CD8-positive, alpha-beta T cell (primary cell): ENCODE measurements at places on chromosomes 12 and 14.

DNA sequence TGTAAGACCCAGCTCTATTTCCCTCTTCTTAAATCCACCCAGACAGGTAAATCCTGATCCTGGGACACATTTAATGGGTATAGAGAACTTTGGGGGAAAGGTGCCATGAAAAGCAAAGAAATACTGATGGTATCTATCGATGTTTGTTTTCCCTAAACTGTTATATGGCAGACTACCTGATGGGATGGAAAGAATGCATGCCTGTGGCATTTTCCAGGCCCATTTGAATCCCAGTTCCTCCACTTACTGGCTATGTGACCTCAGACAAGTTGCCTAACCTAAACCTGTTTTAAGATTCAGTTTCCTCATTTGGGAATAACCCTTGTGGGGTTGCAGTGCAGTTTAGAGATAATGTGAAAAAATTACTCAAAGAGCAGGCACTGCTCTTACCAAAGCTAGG, 404.5 kb downstream of the FUT8 start:
- DNase-seq = no peak

- DNase-seq = no peak
Observed at GRCh38 chr12:273382-273781, 10.7 kb upstream of the SLC6A13 start.

DNA sequence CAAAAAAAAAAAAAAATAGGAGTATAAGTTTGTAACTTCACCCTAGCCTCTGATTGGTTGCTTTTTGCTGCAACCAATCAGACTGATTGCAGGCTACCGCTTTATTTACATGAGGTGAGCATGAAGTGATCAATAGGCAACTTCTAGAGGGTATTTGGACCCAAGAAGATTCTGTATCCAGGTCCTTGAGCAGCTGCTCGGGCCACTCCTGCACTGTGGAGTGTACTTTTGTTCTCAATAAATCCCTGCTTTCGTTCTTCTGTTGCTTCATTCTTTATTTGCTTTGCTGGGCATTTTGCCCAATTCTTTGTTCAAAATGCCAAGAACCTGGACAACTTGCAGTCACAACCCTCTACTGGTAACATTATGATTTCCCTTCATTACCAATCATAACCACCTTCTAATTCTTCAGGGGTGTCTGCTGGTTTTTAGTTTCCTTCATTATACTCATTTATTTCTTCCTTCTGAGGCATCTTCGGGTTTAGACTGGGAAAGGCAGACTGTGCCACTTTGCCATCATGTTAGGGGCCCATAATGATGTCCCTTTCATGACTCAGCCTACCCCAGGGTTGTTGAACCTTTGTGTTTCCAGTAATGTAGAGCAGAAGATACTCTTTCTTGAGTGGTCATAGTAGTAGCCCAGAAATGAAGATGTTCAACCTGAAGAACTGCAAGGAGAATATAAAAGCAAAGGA, 43.4 kb upstream of the LIMA1 start:
- no peak for DNase-seq

DNA sequence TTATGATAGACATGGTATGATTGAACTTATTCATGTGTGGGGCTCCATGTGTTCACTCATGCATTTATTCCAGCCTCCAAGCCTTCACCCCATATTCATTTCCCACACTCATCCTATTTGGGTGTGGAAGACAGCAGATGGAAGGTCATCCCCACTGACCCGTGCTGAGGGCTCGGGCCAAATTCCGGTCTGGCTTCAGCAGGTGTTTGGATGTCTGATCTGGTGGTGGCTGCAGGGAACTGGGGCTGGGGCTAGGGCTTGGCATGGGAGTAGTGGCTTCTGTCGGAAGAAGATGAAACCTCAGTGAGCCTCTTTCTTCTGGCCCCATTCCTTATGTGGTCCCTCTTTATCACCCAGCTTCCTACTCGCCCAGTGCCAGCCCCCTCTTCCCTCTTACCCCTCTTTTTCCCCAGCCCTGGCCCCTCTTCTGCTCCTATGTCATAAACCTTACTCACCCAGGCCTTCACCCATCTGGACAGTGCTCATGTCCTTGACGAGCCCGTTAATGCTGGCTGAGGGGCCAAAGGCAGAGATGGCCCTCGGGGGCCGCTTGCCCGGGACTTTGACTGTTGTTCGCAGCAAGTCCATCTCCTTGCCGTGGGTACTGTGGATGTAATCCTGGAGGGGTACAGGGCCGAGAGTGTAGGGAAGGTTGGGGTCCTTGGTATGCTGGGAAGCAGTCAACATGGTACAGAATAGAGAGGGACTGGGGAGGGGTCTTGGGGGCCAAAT, 8.0 kb downstream of the AGAP2 start:
- no peak for DNase-seq

GRCh38 chr12:90060031-90060430, 351.4 kb upstream of the ATP2B1 start:
- no peak for DNase-seq

- DNase-seq = no peak
Observed at GRCh38 chr12:45200491-45201043, 15.3 kb upstream of the ANO6 start.

DNA sequence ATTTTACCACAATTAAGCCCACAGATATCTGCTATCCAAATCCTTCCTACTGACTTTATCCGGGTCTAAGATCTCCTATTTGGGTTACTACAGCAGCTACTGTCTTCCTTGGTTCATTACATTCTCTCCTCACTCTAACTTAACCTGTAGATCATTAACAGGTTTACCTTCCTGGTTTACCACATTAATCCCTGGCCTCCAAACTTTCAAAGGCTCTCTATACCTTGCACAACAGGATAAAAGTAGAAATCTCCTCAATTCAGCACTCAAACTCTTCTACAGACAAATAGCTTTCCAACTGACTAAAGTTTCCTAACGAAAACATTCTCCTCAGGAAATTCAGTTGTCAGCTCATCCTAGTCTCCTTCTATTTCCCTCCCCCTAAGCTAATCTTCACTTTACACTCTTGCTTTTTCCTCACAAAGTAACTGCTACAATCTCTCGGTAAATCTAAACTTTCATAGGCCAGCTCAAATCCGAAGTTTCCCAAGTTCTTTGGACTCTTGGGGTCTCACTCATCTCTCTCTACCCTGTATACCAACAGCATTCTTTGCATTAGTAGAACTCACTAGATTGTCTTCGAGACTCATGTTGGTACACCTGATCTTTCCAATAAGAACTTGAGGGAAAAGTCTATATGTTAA, 2.7 kb downstream of the BTBD7 start:
- no peak for DNase-seq

DNA sequence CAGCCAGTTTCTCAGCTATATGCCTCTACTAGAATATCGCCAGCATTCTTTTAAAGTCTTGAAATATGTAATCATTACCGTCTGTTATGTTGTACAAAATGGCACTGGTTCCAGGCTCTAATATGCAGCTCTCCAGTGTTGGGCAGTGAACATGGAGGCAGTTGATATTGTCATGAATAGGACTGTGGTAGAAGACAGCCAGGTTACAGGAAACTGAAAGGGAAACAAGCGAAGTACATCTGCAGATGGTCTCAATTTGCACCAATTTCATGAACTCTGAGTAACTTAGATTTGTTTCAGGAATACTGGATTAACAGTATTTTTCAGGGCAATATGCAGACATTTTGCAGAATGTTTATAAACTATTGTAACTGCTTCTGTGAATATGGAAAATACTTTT, 13.4 kb upstream of the KLHL42 start:
- no peak for DNase-seq

DNA sequence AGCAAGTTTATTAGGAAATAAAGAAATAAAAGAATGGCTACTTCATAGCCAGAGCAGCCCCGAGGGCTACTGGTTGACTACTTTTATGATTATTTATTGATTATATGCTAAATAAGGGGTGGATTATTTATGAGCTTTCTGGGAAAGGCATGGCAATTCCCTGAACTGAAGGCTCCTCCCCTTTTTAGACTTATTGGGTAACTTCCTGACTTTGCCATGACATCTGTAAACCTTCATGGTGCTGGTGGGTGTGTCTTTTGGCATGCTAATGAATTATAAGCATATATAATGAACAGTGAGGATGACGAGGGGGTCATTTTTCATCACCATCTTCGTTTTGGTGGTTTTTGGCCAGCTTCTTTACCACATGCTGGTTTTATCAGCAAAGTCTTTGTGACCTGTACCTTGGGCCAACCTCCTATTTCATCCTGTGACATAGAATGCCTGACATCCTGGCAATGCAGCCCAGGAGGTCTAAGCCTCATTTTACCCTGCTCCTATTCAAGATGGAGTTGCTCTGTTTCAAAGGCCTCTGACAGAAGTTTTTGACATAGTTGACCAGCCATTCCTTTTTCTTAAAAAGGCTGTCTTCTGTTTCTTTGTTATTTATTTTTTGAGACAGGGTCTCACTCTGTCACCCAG, 11.1 kb upstream of the PTGES3 start:
- DNase-seq = no peak

DNA sequence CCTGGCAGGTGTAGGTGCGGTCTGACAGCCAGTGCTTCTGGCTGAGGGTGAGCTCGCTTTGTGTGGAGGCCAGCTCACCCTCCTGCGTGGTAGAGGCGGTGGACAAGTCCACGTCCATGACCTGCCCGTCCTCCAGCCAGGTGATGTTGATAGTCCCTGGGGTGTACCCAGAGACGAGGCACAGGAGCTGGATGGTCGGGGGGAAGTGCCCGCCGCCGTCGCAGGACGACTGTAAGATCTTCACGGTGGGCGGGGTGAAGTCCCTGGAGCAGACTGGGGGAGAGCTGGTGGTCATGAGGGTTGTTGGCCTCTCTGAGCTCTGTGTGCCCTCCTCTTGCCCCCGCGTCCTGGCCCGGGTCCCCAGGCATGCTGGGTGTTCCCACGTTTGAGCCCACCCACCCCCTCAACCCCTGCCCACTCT, 74.6 kb downstream of the TMEM121 start:
- DNase-seq = no peak

- DNase-seq = no peak
Observed at GRCh38 chr12:105725054-105725453, 394.6 kb downstream of the C12orf75 start.

DNA sequence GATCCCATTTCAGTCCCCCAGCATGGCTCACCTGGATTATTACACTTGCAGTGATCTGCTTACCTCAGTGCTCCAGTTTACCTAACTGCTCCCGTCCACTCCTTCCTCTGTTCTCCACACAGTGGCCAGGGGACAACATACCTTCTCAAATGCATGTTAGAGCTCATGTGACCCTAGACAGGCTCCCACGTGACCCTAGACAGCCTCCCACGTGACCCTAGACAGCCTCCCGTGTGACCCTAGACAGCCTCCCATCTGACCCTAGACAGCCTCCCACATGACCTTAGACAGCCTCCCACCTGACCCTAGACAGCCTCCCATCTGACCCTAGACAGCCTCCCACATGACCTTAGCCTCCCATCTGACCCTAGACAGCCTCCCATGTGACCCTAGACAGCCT, 226.0 kb upstream of the TMEM132C start:
- no peak for DNase-seq

DNA sequence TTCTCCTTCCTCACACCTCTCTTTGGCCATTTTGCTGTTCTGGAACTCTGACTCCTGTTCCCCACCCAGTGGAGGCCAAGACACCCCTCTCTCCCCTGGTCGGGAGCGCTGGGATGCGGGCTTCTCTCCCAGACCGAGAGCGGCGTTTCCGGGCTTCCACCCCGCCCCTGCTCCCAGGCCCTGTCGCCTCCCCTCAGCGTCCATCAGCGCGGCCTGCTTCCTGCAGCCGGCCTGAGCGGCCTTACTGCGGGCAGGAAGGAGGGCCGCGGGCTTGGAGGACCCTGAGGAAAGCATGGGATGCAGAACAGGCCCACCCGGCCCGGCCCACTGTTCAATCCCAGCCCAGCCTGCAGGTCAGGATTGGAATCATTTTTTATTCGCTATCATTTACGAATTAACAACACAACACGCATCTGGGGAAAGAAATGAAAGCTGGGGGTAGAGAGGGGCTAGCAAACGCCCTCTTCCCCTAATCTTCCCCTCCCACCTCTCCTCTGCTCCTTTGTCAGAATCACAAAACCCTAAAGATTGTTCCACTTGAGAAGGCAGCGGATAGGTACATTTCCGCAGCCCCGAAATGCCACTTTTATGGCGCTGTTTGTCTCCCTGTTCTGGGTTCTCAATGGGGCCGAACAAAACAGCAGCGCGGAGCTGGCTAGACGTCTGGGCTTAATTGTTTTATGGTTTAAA, 3.8 kb upstream of the HOXC8 start:
- DNase-seq = no peak

GRCh38 chr12:13071305-13072280, 27.4 kb downstream of the FAM234B start:
- no peak for DNase-seq

DNA sequence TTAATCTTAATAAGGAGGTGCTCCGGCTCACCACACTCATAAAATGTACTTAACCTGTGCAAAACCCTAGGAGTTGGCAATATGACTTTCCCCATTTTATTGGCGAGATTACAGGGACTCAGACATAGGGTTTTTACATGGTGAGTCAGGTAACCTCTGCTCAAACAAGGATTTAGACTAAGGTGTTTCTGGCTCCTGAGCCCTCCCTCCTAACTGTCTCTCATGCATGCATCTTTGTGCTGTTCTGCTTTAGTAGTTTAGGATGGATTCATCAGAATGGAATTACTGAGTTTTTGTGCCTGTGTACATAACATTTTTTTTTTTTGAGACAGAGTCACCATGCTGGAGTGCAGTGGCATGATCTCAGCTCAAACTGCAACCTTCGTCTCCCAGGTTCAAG, 993.3 kb upstream of the TMEM132C start:
- DNase-seq = no peak

DNA sequence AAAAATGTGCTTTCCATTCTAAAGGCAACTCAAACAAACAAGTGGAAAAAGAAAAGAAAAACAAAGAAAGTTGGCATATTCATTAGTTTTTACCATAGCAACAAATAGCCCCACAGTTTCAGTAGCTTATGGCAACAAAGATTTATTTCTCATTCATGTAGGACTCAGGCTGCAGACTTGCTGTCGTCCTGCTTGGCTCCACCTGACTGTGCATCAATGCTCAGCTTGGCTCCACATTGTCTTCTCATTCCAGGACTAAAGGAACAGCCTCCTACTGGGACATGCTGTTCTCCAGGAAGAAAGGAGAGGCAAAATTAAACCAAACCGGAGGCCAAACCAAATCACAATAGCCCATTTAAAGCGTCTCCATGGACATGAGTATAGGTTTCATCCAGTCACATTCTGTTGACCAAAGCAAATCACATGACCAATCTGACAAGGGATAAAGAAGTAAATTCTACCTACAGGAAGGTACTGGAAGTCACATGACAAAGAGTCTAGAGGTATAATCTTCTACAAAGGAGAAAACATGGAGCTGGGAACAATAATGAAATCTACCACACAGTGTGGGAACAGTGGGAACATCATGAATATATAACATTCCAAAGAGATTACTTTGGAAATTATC, 222.5 kb downstream of the PIK3C2G start:
- DNase-seq = no peak

- no peak for DNase-seq
Observed at GRCh38 chr14:104007121-104007520, 64.8 kb upstream of the RD3L start.
